ENCODE measurements at places on chromosomes 1 and 21. TPM values are rescaled to one million over a fixed set of nuclear protein-coding genes. Genes with fewer than 3 reads are reported as not detected.

DNA sequence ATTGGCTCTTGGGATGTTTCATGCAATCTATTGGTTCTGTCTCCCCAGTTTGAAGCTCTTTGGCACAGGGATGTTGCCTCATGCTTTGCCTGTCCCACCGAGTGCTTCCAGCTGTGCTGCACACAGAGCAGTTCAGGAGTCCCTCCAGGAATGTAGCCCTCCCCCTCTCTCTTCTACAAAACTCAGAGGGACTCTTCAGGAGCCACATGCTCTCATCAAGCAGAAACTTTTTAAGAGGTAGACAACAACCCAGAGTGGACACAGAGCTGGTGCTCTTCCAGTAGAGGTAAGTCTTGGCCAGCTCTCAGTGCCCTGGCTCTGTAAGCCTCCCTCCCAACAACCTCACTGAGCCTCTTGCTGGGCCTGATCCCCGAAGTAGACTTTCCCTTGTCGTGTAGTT is 11.6 kb upstream of the ZNF697 start:
- no peak for DNase-seq

DNA sequence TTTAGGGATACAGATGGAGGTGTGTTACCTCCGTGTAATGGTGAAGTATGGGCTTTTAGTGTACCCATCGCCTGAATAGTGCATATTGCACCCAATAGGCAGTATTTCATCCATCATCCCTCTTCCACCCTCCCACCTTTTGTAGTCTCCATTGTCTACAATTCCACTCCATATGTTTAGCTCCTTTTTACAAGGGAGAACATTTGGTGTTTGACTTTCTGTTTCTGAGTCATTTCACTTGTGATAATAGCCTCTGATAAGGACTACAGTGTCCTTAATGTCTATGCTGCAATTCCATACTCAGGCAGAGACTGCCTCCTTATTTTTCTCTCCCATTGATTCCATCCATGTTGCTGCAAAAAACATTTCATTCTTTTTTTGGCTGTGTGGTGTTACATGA is 48.7 kb downstream of the OVGP1 start:
- DNase-seq: no peak

DNA sequence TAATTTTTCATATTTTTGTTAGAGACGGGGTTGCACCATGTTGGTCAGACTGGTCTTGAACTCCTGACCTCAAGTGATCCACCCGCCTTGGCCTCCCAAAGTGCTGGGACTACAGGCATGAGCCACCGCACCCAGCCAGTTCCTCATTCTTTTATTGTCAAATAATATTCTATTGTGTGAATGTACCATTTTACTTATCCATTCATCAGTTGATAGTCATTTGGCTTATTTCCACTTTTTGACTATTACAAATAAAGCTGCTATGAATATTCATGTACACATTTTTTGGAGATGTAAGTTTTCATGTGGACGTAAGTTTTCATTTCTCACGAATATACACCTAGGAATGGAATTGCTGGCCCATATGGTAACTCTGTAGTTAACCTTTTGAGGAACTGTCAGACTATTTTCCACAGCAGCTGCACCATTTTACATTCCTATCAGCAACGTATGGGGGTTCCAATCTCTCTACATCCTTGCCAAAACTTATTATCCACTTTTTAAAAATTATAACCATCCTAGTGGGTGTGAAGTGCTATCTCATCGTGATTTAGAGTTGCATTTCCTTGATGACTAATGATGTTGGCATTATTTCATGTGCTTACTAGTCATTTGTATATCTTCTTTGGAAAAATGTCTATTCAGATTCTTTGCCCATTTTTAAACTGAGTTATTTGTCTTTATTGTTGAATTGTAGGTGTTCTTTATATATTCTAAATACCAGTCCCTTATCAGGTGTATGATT is 12.7 kb downstream of the PACC1 start:
- no peak for DNase-seq

- DNase-seq: peak; percentile 53
These were observed 128.2 kb downstream of the CACHD1 start for GRCh38 chr1:64598100-64598571.

DNA sequence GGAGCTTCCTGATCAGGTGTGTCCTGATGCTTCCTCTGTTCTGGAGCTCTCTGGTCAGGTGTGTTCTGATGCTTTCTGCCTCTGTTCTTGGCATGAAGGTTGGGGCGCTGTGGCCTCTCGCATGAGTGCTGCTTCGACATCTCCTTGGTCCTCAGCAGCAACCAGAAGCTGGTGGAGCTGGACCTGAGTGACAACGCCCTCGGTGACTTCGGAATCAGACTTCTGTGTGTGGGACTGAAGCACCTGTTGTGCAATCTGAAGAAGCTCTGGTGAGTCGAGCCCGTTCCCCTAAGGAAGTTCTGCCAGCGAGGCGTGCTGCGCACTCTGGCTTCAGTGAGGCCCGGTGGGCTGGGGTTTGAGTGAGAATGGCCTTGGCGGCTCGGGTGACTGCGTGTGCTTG is 18.0 kb downstream of the NLRP3 start:
- no peak for DNase-seq

DNA sequence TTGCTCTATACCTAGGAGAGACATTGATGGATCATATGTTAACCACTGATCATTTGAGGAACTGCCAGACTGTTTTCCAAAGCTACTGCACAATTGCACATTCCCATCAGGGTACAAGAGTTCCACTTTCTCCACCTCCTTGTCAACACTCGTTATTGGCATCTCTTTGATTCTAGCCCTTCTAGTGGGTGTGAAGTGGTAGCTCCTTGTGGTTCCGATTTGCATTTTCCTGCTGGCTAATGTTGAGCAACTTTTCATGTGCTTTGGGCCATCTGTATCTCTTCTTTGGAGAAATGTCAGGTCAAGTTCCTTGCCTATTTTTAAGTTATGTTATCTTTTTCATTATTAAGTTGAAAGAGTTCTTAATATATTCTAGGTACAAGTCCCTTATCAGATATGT is 90.1 kb downstream of the DMRTB1 start:
- no peak for DNase-seq

DNA sequence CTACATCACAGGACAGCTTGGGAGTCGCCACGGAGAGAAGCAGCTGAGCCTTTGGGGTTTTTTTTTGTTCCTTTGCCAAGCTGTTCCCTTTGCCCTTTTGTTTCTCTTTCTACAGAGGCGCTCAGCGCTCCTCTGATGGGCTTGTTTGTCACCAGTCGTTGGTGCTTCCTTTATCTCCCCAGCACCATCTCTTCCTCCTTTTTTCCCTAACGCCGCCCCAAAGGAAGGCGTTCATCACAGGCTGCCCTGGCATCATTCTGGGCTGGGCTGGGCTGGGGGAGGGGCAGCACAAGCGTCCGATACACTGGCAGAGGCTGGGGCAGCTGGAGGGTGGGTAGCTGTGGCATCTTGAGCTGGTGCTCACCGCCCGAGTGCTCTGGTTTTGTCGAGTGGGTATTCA is 10.5 kb downstream of the IGSF21 start:
- no peak for DNase-seq

DNA sequence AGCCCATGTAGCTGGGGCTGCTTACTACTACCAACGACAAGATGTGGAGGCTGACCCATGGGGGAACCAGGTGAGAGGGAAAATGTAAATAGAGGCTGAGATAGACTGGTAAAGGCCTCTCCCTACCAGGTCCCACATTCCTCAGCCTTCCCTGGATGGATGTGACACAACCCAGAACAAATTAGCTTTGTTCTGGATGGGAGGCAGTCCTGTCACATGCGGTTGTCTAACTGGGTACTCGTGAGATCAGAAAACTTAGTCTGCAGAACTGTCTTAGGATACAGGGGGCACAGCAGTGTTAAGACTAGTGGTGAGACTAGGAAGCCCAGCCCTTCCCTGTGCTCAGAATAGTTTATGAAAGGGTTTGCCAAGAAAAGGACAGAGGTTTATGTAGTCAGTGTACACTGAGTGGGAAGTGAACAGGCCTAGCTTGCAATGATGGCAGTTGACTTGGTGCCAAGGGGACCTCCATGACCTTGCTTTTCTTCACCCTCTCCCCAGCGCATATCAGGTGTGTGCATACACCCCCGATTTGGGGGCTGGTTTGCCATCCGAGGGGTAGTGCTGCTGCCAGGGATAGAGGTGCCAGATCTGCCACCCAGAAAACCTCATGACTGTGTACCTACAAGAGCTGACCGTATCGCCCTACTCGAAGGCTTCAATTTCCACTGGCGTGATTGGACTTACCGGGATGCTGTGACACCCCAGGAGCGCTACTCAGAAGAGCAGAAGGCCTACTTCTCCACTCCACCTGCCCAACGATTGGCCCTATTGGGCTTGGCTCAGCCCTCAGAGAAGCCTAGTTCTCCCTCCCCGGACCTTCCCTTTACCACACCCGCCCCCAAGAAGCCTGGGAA is 8.4 kb downstream of the MMACHC start:
- no peak for DNase-seq

DNA sequence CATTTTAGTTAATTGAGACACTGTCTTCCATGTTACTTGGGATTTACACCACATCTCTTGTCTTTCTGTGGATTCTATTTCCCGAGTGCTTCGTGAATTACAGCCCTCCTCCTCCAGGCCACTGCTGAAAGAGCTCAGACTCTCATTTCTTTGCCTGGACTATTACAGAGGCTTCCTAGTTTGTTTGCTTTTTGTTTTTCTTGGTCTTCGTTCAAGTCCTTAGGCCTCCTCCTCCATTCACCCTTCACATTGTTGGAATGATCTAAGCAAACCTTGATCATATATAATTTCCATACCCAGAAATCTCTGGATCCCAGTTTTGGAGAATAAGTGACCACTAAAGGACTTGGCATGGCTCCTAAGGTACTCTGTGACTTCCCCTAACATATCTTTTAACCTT is 94.1 kb downstream of the CNIH3 start:
- no peak for DNase-seq

SELE gene
- 0.03 TPM for total RNA-seq

CELA2A gene
- total RNA-seq: 9.5 TPM

TMEM82 gene
- total RNA-seq: 10.7 TPM

TFF3 gene
- 84.4 TPM for total RNA-seq

CFH gene
- total RNA-seq: 138 TPM

FMO5 gene
- total RNA-seq: 43.9 TPM

CD2 gene
- total RNA-seq: 0.08 TPM

All from hepatocyte (in vitro differentiated cells).